Smooth muscle cell of the pulmonary artery (primary cell): ENCODE measurements at places on chromosomes 7 and 10. TPM values are rescaled to one million over a fixed set of nuclear protein-coding genes. Genes with fewer than 3 reads are reported as not detected.

PIK3CG gene
- total RNA-seq: 0.03 and 0.07 TPM in 2 replicates

SEC31B gene
- 2.7 and 4.8 TPM in 2 replicates for total RNA-seq

POT1 gene
- 38.2 and 44.1 TPM in 2 replicates for total RNA-seq

KAZALD1 gene
- 26.8 and 29.1 TPM in 2 replicates for total RNA-seq

CALHM3 gene
- total RNA-seq: not detected in 2 replicates

PPIF gene
- 26.1 and 28.1 TPM in 2 replicates for total RNA-seq
